NCI-H1436 treated with DMSO at 0.1 percent for 48 hours (cell line): ENCODE measurements at places on chromosomes 4 and X.
A peak's percentile ranks its signal among the peaks of the same experiment; 100 is the strongest.

DNA sequence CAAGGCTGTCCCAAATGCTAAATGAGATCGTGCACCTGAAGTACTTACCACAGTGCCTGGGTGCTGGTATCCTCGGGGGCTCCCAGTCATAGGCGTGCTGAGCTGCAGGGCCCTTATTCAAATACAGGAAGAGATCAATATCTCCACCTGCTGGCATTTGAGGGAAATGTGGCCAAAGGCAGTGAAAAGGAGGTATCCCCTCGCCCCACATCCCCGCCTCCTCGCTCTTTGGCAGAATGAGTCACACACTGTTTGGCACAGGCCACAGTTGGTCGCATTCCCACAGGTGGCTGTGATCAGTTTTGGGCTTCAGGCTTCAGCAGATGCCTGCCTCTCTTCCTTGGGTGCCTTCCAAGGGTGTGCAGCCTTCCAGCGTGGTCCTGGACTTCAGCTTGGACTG, 28.4 kb downstream of the ZNF185 start:
- DNase-seq = peak; percentile 16

GRCh38 chr4:58587856-58588255, 1477.7 kb upstream of the IGFBP7 start:
- DNase-seq = no peak

- no peak for DNase-seq
Measured at GRCh38 chrX:112851806-112852205, 11.2 kb upstream of the AMOT start.

DNA sequence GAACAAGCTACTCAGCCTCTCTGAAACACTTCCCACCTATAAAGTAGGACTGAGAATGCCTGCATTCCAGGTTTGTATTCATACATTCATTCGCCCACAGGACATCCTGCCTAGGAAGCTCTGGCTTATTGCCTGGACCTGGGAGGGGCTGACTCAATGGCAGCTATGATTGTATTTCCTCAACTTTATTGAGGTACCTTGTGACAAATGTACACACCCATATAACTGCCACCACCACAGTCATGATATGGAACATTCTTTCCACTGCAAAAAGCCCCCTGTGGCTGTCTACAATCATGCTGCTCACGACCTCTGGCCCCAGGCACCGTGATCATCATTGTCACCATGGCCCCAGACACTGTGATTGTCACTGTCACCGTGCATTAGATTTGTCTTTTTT, 68.3 kb downstream of the ABLIM2 start:
- no peak for DNase-seq

GRCh38 chr4:90970021-90970420, 842.8 kb downstream of the CCSER1 start:
- DNase-seq = no peak

DNA sequence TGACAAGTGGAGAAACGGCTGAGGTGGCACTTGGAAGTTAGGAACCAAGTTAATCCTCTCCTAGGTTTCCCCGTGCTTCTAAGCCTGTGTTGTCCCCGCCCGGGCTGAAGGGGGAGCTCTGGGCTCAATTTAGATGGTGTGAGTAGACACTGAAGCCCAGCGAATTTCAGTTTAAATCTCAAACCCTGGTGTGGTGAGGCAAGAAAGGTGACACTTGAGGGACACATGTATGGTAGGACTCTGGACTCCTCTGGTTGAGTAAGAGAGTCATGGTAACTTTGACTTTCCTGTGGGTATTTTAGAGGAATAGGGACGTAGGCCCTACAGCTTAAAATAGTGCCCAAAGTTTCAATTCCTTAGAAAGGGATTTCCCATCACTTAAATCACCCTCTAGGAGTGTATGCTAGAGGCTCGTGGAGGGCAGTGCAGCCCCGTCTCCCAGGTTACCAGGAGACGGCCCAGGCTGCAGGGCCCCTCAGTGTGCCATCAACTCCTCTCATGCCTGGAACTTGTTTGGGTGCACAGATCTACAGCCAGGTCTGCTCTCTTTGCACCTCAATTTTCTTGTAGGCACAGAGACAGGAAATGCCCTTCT, 24.0 kb downstream of the HAND2 start:
- no peak for DNase-seq

GRCh38 chr4:74376888-74377483, 12.0 kb downstream of the EREG start:
- no peak for DNase-seq

GRCh38 chrX:132413459-132413858, 75.4 kb downstream of the MBNL3 start:
- no peak for DNase-seq

DNA sequence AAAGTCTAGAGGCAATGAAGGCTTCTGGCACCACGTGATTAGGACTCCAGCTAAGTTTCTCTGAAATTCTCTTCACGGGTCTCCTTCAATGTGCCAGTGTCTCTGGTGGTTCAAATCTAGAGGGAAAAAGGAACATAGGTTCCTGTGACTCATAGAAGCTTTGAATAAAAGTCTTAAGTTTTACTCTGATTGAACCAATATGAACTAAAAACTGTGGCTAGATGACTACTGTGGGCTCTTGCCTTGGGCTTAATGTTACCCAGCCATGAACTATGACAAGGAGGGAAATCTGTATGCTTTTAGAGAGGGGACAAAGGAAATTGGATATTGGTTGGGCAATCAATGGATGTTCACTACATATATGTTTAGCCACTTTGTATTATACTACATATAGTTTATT, 49.9 kb upstream of the TEX13D start:
- no peak for DNase-seq
